AG20443 (cell line): ENCODE measurements at places on chromosomes 13 and 19.
A peak's percentile ranks its signal among the peaks of the same experiment; 100 is the strongest.

DNA sequence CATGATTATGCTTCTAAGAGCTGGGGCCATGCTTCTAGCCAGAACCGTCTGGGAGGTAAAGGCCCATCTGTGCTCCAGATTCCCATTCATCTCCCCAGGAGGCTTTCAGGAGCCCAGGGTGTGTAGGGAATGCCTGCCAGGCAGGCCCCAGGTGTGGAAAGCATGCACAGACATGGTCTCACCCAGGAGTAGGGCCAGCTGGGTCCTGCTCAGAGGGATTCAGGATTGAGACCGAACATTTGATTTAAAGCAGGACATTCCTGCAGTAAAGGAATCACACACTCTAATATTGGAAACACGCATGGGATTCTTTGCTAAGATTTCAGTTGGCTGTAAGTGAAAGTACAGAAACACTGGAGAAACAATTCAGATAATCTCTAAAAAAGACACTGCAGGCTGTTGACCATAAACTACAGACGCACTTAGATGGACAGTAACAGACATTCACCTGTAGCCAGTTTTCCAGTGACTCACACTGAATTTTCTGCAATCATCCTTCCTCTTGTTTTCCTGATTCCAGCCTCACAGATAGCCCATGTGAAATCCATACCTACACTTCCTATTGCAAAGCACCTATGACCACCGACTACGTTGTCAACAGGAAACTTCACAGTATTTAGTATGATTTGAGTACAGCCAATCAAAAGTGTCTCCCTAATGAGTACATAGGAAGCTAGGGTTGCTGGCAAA lies 257.8 kb downstream of the TBC1D4 start:
- no peak for DNase-seq

- DNase-seq: no peak
These were observed 1.3 kb upstream of the FAM216B start for GRCh38 chr13:42780044-42780443.

DNA sequence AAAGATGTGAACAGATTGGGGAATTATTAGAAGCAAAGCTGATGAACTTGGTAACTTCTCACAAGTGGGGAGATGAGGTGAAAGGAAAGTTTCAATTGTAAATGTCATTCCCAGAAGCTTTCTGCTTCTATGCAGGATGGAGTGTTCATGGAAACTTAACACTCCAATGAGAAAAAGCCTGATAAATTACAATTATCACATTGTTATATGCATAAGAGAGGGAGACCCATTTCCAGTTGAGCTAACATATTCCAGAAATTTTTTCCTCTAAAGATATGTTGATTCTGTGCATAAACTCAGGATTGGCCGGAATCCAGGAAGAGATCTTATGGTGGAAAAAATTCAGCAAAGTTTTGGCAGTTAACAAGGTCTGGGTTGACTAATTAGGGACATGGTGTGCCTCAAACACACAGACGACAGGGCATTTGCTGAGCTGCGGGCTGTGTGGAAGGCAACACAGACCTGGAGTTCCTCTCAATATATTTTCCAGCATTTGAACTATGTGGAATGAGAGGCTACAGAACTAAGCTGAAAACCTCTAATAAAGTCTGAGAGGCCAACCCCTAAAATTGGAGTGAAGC lies 64.9 kb upstream of the FGF14 start:
- no peak for DNase-seq

GRCh38 chr13:25633093-25633492 lies 261.3 kb downstream of the ATP8A2 start:
- no peak for DNase-seq

DNA sequence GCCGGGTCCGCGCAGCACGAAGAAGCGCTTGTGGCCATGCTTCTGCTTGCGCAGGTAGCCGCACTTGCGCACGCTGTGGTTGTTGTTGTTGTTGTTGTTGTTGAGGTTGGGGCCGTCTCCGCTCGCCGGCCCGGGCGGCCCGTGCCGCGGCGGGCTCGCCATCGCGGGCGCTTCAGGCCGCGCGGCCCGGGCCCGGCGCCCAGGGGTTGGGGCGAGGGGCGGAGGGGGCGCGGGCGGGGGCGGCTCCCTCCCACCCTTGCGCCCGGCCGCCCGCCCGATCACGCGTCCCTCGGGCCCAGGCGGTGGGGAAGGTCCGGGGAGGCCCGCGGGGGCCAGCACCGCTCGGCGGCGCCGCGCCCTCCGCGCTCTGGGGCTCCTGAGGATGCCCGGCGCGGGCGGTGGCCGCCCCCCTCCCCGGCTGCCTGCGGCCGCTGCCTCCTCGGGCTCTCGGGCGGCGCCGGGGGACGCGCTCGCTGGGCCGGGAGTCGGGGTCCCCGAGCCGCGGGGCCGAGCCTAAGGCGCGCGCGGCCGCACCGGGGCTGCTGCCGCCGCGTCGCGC lies 412 bp downstream of the IRS2 start:
- DNase-seq: peak; percentile 67
